T-helper 17 cell (primary cell): ENCODE measurements at places on chromosomes 2 and 18.

- DNase-seq = no peak
Observed at GRCh38 chr2:38943784-38944183, 54.1 kb downstream of the ARHGEF33 start.

- DNase-seq = no peak
Observed at GRCh38 chr2:231037202-231037730, at the start of gene C2orf72. C2orf72 (plus strand) TSS chr2:231037523; CDS start chr2:231037566, 43 bp downstream.

- DNase-seq = no peak
Observed at GRCh38 chr2:160473468-160474318, 19.9 kb downstream of the RBMS1 start.

DNA sequence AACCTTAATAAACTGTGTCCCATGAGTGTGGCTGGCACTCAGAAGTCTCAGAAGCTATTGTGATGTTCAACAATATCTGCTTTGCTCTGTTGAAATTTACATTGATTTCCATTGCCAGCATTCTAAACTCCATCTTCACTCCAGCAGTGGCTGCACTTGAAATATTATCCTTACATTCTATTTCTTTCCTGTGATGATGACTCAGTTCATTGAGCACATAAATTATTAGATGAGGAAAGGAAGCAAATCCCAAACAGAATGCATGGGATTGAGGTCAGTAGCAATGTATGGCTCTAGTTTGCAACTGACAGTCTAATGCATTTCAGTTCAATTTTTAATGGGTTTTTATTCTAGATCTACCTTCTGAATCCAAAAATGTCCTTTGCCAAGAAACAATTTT lies 92.4 kb upstream of the TTN start:
- DNase-seq = no peak

DNA sequence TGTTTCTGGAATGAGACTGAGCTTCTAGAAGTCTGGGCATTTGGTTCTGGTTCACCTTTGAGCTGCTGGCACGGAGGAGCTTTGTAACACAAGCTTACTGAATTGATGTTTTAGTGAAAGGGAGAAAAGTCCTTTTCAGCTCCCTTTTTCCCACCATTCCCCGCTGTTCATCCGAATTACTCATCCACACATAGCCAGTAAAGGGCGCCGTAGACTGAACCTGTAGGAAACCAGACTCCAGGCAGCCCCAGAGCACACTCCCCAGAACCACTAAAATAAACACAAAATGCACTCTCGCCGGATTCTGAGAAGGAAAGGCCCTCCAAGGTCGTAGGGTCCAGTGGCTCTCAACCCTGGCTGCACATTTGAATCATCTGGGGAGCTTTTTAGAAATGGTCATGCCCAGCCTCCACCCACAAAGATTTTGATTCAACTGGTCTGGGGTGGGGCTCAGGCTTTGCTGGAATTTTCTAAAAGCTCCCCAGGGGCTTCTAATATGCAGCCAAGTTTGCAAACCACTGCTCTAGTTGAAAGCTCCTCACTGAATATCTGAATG lies 29.6 kb downstream of the TCF7L1 start:
- DNase-seq = no peak

DNA sequence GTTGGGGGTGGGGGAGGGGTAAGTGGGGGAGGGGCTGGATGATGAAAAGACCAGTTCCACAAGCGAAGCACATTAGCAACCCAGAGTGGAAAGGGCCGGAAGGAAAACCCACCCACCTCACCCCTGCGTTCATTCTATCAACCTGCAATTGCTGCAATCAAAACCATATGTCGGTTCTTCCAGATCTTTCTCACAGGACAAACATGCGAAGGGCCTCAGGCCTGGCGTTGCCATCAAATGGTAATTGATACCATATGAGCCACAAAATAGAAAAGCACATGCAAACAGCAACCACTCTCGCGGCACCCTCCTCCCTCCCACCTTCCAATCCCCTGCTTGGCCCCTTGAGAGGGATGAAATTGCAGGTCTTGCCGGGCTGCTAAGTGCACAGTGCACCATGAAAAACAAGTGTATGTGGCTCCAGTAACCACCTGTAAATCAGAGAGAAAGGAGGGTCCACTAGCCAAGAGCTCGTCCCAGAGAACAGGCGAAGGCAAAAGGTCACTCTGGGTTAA lies 287.5 kb downstream of the TCF4 start:
- DNase-seq = no peak

DNA sequence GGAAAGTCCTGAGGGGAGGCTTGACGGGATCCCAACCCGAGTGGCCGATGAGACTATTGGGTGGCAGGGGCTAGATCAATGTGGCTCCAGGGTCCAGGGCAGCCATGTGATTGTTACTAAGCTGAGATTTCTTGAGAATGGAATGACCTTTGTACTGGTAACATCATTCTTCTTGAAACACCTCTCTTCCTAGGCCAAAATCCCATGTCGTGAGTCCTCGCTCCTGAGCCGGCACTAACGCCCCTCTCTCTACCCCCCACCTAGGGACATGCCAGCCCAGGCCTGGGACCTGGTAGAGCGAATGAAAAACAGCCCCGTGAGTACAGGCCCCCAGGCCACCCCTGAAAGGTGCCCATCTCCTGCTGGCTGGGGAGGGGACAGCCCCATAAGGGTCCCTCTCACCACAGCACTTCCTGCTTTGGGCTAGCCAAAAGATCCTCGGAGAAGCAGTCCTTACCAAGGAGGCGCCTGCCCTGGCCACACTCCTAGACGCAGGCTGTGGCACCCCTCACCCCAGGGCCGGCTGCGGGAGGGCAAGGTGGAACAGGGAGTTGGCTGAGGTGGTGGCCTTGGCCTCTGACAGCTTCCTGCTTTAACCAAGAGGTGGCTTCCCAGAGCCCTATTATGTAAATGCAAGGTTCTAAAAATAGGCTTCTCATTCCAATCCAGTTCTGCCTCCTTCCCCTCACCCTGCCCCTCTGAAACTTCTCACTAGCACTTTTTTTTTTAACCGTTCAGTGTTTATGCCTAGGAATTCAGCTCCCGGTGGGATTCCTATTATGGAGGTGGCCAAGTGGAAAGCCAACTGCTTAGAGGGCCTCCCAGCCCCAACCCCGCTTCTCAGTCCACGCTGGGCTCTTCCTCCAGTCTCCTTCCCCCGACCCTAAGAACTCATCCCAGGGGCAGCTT lies 126.6 kb upstream of the PPP1CB start:
- DNase-seq = peak; percentile 54

GRCh38 chr2:169073211-169073962 lies 4.0 kb downstream of the DHRS9 start:
- no peak for DNase-seq

DNA sequence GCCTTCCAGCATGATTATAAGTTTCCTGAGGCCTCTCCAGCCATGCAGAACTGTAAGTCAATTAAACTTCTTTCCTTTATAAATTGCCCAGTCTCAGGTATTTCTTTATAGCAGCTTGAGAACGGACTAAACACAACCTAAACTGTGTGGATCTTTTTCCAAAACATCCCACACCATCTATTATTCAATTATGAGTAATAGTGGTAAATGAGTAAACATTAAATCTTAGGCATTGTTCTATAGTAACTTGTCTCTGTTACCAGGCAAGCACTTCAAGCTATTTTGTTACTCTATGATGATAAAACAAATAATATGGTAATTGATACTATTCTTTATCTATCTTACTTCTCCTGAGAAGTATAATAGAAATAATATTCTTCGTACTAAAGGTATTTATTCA lies 536.9 kb upstream of the CHAC2 start:
- no peak for DNase-seq

- DNase-seq = no peak
Observed at GRCh38 chr18:48887294-48887904, 63.4 kb downstream of the SMAD7 start.

GRCh38 chr2:219658196-219658846 lies 30.9 kb downstream of the SLC4A3 start:
- DNase-seq = no peak

- DNase-seq = no peak
Observed at GRCh38 chr2:199713746-199714145, 137.2 kb downstream of the FTCDNL1 start.

GRCh38 chr18:63590373-63590772 lies 3.2 kb downstream of the SERPINB13 start:
- DNase-seq = no peak

DNA sequence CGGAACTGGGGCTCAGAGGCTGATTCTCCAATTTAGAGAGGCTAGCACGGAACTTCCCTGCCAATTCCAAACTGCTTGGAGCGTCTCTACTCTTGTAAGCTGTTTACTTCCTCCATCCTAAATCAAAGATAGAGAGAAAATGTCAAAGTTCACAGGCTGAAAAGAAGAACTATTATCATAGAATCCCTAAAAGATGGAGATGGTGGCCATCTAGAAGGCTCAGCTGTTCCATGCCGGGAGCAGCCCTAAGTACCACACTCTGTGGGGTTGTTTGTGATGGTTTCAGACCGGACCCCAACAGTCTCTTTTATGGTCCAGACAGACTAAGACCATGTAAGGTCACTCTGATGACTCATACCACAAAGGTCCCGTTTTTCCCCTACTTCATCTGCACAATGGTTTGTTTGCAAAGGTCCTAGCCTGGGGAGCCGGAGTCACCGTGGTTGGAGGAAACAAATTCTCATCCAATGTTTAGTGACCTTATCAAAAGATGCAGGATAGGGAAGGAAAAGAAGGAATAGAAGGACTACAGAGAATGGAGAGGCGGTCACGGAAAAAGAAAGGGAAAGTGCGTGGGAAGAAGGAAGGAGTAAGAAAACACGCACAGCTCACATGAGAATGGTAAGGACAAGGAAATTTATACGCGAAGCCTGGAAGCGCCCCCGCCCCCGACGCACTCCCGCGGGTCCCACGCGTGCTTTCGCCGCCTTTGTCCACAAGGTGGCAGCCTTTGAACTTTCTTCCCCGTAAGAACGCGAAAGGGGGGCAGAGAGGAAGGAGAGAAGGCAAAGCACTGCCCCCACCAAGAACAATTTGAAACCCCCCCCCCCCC lies 453 bp upstream of the ANTXR1 start:
- DNase-seq = no peak

DNA sequence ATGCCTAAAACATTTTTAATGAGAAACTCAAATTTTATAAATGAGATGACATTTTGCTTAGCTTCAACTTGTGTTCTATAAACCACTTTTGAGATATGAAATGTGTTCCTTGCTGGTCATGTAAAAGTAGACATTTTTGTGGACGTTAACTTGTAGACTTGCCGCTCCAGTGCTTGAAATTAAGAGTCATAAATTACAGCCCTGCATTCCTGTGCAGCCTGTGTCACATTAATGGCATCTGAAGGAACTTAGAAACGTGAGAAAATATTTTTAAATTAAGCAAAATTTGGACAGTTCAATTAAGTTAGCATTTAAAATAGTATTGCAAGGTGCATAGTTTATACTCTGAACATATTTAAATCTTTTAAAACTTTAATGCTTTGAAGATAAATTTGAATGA lies 98.3 kb upstream of the LDLRAD4 start:
- DNase-seq = no peak

DNA sequence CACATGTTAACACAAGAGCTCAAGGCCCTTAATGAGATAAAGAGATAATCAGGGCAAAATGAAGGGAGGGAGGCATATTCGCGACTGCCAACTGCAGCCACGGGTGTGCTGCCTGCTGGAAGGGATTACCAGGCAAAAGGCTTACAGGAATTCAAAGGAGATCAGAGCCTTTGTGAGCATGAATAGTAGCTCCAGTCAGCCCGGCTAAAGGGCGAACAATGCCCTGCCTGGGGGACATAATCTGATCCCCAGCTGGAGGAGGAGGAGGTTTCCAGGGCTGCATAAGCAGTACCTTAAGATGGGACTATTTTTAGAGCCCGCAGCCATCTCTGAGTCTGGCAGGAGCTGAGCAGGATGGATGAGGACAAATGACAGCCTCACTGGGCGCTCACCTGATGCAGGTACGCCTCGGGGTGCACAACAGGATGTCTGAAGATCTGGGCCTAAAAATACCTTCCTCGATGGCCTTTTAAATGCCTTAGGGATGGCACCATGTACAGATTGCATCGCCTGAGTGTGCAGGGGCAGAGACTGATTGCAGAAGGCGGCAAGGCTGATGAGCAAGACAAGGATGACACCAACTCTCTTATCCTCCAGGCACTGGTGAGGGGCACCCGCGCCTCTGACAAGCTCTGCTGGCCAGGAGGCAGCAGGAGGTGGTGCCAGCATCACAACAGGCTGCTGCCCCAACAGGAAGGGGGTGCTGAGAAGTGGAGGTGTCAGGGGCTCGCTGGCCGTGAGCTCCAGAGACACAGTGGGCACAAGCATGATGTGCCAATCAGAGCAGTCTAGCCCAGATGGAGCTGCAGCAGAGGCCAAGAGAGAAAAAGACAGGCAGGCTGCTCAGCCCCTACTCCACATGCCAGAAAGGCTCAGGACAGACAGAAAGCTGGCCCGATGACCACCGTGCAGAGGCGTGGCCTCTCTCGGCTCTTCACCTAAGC lies 111.4 kb downstream of the EIPR1 start:
- no peak for DNase-seq

DNA sequence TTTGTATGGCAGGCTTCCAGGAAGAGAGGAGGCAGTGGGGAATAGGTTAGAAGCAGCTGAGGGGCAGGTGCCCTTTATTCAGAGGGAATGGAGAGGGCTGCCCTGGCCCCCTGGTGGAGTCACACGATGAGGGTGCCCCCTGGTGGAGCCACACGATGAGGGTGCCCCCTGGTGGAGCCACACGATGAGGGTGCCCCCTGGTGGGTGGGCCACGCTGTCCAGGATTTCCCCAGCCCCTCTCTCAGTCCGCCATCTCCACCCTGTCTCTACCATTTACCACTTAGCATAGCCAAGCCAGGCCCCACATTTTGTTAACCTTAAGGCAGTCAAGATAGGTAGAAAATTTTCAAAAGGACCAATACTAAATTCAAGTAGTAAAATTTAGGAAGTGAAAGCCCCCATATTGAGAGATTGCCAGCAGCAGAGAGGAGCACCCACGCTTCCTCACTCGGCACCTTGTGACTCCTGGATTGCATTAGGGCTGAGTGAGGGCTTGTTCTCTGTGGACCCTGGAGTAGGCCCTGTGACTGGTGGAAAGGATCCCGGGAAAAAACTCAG lies 10.4 kb upstream of the FAM228A start:
- peak; percentile 32 for DNase-seq

DNA sequence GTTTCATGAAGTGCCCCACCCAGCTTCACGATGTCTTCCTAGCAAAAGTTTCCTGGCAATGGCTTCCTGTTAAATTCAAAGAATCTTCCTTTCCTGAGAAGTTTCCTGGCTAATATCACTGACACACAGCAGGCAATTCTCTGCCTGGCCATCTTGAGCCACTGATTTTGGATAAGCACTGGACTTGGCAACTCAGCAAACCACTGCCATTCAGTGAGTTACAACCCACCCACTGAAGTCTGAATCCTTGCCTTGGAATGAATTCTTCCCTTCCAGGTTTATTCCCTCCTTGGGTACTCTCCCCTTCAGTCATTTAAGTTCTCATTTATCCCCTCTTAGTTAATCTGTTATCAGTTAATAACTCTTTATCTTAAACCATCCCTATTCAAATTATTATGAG lies 426.0 kb downstream of the MBD2 start:
- no peak for DNase-seq
